ENCODE measurements at places on chromosomes 4 and X.

DNA sequence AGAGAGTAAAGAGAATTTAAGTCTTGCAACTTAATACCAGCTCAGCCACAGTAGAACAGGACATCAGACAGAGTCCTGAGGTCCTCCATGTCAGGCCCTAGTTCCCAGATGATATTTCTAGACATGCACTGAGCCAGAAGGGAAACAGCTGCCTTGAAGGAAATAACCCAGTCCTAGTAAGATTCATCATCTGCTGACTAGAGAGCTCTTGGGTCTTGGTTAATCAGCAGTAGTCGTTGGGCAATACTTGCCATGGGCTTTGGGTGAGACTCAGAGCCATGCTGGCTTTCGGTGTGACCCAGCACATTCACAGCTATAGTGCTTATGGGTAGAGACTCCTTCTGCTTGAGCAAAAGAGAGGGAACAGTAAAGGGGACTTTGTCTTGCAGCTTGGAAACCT lies 379.1 kb downstream of the AR start:
- no peak for DNase-seq

- no peak for DNase-seq
These were observed 165.9 kb downstream of the PDGFC start for GRCh38 chr4:156805696-156806095.

DNA sequence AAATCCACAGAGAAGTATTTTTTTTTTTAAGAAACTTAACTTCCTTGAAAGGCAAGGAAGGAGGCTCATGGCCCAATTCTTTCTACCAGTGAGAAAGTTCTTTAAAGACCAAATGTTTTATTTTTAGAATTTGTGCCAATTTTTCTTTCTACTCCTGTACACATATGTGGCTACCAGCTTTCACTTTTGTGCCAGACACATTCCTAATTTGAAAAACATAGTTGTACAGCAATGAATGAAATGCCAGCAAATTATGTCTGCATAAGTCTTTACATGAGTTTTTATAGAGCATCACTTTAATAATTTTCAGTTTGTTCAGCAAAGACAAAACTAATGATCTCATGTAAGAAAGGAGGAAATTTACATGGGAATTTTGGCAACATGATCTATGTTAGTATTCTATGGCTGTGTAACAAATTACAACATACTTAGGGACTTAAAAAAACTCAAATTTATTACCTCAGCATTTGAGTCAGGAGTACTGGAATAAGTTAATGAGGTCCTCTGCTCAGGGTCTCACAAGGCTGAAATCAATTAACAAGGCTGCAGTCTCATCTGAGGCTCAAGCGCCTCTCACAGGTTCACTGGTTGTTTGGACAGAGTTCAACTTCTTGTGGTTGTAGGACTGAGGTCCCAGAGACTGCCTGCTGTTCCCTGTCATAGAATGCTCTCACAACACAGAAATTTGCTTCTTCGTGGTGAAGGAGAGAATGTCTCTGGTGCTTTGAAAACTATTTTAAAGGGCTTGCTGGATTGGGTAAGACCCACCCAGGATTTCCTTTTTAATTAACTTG lies 678.2 kb upstream of the FAM241A start:
- no peak for DNase-seq

- DNase-seq: no peak
These were observed 72.8 kb downstream of the GRXCR1 start for GRCh38 chr4:42965326-42965725.

DNA sequence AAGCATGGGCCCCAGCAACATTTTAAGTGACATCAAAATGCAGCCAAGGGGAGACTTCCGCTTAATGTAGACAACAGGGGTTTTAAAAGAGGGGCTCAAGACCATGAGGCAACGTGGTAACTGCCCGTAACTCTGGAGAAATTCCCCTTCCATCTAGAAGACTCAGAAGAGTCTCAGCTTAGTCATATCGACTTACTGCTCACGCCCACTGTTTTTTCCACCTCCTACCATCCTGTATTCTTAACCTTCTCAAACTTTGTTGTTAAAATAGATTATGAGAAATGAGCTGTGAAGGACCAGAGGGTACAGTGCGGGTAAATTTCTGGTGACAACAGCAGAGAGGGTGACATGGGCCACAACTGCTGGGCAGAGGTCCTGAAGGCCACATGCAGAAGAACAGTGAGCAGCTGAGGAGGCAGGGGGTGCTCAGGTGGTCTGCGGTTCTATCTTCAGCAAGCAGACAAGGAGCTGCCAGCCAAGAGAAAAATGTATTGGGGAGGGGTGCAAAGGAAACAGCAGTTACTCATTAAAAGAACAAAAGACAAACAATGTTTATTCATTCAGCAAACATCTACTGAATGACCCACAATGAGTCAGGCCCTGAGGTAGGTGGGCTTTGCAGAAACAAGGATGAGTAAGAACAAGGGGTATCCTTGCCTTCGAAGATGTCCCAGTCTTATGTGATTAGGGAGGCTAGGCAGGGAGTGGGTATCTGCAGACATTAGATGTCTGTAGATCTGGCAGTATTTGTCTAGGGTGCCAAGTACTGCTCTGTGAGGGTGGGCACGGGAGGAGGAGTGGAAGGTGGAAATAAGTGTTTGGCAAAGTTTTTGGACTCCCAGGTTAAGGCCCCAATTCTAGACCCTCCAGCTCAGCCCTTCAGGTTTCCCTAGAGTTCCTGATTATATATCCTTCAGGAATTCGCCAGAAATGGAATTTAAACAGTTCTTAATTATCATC lies 175.3 kb downstream of the TSPAN5 start:
- DNase-seq: no peak

GRCh38 chr4:162061214-162061613 lies 102.6 kb downstream of the FSTL5 start:
- no peak for DNase-seq

All from stimulated activated CD4-positive, alpha-beta T cell treated with anti-CD3 and anti-CD28 coated beads, Interleukin-1b, Interleukin-23, amount 100 ng/mL, for 1 hour (primary cell).